NCI-H2171 (cell line): ENCODE measurements at places on chromosomes 2 and 18.

DNA sequence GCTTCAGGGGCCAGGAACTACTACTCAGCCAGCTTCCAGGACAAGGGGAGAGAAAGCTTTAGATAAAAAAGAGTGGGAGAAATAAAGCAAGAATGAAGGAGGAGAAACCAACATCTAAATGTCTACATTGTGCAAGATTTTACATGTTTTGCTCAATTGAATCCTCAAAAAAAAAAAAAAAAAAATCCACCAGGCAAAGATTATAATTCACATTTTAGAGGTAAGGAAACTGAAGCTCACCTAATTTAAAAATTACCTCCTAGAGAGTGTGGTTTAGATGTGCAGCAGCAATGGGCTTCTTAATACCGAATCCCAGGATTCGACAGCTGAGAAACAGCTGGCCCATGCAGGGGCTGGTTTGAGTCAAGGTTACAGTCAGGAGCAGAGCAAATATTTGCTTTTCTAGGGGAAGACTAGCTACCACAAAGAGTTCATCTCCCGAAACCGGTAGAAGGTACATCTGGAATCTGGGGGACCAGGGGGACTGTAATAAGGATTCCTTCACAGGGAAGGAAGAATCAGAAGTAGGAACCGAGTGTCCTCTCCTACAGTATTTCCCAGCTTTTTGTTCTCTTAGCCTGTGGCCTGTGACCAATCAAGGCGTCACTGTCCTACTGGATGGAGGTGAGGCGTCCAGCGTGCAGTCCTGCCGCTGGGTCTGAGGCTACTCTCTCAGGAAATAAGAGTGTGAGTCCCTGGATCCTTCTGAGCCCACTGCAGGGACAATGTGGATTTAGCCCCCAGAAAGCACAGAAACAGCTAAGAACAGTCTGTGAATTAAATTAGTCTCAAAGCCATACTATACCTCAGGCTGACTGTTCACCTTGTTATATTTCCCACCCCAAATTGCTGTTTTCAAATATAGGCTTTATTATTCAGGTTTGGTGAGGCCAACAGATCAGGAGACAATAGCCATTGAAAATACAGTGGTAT is 42.3 kb downstream of the IL1R2 start:
- DNase-seq = no peak

DNA sequence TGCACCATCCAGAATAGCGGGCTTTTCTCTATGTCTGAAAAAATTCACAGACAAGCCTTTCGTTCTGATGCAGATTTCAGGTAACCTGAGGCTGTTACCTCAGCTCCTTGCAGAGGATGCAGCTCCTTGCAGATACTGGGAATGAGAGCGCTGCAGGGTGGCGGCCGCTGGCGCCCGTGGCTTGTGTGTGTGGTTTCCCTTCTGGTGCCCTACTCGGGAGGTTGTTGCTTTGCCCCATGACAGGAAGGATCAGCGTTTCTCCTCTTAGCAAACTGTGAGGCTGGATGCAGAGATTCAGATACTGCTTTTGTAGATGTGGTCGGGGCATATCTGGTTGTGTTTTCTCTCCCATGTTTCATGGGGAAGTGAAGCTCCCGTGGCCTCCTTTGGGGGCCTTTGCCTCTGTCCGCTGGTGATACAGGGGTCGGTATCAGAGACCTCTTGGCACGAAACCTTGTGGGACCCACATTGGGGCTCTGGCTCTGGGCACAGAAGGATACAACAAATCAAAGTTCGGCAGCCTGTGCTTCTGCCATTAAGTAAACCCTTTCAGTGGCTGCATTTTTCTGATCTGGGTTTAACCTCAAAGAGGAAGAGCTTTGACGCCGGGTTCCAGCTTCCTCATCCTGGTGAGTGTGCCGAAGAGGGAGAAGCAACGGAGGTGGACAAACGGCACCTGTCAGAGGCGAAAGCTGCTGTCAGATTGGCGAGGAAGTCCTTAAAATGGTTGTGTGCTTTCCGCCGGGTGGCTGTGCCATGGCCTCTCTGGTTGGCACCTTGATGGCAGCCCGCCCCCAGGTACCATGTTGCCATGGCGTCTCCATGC is 127.8 kb downstream of the MBP start:
- no peak for DNase-seq

DNA sequence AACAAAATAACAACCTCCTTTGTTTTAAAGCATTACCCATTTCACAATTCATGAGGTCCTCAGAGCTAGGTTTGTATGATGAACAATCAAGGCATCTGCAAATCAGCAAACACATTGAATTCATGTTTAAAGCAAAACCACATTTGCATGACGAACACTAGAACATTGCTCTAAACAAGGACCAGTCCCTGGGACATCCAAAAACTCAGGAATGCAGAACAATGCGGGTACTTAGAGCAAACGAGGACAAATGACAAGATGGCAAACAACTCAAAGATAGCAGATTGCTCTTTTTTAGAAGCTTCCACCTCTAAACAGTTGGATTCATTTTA is 45.7 kb upstream of the RALBP1 start:
- no peak for DNase-seq

GRCh38 chr2:172342611-172343010 is 84.8 kb upstream of the ITGA6 start:
- no peak for DNase-seq

DNA sequence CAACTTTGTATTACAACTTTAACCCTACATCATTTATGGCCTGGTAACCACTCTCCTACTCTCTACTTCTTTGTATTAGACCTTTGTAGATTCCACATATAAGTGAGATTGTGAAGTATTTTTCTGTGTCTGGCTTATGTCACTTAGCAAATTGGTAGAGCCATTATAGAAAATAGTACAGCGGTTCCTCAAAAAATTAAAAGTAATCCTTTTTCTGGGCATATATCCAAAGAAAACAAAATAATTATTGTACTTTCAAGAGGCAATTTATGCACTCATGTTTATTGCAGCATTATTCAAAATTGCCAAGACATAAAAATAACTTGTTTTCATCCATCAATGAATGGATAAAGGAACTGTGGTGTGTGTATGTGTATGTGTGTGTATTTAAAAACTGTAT is 537.5 kb upstream of the FSIP2 start:
- no peak for DNase-seq

DNA sequence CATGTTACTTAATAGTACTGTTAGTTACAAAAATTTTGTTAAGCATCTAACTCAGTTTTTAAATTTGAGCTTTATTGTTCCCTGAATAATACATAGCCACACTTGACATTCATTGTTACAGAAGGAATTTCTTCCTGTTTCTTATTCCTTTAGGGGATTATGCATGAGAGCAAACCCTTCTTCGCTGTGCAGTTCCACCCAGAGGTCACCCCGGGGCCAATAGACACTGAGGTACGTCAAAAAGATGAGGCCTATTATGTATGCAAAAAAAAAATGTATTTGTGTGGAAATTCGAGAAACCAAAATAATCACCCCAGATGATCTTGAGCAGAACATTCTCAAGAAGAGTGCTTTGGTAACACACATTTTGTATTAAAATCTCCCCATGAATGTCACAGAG is 36.3 kb downstream of the CPS1 start:
- DNase-seq = no peak

GRCh38 chr2:28199995-28200679 is 192.5 kb upstream of the FOSL2 start:
- DNase-seq = no peak

GRCh38 chr2:55136138-55136541 is 85.9 kb upstream of the RTN4 start:
- no peak for DNase-seq
